ENCODE measurements at places on chromosomes 16 and 17.

- DNase-seq, result no peak
These were observed 4.1 kb upstream of the TBX2 start for GRCh38 chr17:61395409-61395982.

DNA sequence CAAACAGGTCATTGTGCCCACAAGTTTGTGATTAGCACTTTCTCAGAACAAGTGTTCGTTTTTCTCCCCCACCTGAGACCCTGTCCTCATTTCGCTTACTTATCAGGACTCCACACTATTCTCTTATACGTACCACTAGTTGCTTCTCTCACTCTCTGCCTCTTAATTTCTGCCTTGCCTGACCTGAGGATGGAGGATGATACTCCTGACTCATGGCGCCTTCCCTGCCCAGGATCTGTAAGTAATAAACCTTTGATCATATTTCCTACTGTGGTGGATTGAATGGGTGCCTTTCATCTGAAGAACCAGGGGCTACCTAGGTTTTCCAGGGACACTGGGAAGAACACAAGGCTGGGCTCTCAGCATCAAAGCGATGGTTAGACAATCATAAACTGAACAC, 39.8 kb upstream of the BPTF start:
- no peak for DNase-seq

GRCh38 chr16:239948-240277, 5.3 kb downstream of the FAM234A start:
- no peak for DNase-seq

DNA sequence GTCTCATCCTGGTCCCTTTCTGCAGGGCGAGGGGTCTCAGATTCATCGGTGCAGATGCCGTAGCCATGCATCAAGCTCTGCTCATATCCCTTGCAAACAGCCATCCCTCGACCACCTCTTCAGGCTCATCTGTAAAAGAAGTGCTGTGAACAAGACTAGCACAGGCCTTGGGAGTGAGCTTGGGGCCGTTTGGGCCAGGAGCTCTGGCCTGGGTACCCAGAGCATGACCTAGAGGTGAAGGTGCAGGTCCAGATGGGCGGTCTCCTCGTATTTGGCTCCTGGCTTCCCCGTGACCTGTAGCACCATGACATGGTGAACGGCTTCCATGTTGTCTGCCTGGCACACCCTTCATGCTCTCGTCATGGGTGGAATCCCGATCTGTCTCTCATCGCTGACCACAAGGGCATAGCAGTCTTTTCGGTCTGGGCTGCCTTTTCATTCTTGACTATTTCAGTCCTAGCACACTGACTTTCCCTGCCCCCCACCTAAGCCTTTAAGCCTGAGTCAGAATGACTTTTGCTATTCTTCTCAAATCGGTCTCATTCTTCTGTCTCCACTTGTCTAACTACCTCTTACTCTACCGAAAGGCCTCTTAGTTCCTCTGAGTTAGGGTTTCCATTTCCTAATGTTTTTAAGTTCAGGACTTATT, 216.0 kb downstream of the FOXL1 start:
- DNase-seq, result no peak

DNA sequence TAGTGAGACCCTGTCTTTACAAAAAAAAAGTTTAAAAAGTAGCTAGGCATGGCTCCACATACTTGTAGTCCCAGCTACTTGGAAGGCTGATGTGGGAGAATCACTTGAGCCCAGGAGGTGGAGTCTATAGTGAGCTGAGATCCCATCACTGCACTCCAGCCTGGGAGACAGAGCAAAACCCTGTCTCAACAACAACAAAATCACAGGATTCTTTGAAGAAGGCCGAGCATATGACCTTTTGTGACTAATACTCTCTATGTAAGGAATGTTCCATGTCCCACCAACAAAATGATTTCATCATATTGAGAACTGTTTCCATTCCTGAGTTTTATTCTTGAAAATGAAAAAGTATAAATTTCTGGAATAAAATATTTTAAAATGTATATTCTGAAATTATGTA, 58.9 kb upstream of the EFCAB3 start:
- DNase-seq, result no peak

GRCh38 chr16:22427556-22427955, 53.1 kb upstream of the CDR2 start:
- no peak for DNase-seq

DNA sequence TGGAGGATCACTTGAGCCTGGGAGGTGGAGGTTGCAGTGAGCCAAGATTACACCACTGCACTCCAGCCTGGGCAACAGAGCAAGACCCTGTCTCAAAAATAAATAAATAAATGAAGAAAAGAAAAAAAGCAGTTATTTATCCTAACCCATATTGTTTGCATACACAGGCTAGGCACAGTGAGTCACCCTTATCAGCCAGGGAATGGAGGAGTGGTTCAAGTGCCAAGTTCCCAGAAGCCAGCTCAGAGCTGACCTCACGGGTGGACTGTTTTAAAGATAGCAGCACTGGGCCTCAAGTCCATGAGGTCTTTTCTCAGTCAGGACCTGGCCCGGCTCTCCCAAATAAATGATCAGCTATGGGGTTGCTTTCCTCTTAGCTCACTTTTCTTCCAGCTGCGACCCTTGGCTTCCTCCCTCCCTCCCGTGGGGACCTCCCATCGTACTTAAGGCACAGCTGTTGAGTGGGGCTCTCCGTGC, 22.6 kb upstream of the MGAT5B start:
- DNase-seq, result no peak

- DNase-seq, result peak; percentile 2
These were observed 85.6 kb upstream of the NETO2 start for GRCh38 chr16:47229053-47230050.

GRCh38 chr16:557463-558297, 2.5 kb upstream of the PRR35 start:
- no peak for DNase-seq

- DNase-seq, result no peak
These were observed 438.8 kb upstream of the C16orf82 start for GRCh38 chr16:26627958-26628357.

GRCh38 chr17:46000292-46000691, 1.2 kb downstream of the STH start:
- DNase-seq, result no peak

DNA sequence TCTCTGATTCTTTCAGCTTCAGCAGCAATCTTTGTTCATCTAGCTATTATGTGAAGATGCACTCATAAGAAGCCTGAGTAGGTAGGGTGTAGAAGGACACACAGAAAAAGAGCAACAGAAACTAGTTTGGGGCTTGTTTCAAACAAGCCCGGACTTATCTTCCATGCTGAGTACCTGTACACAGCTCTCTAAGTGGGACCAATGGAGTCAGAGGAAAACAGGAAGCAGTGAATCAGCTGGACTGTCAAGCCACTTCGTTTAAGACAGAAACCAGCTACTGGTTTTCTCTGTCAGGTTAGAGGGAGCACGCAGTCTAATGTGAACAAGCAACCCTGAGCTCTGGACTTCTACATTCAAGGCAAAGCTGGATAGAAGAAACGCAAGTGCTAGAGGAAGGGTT, 16.0 kb downstream of the MAP2K6 start:
- DNase-seq, result no peak

GRCh38 chr17:36535669-36536081, 888 bp downstream of the PIGW start:
- no peak for DNase-seq

GRCh38 chr16:22010902-22011301, 3.0 kb downstream of the MOSMO start:
- no peak for DNase-seq

- DNase-seq, result no peak
These were observed at the start of gene EME2 for GRCh38 chr16:1772362-1772907. Gene EME2, plus strand, starts transcription at chr16:1772810. Its CDS starts 418 bp downstream, at chr16:1773228.

GRCh38 chr16:27218756-27219155, 15.4 kb downstream of the KDM8 start:
- no peak for DNase-seq

DNA sequence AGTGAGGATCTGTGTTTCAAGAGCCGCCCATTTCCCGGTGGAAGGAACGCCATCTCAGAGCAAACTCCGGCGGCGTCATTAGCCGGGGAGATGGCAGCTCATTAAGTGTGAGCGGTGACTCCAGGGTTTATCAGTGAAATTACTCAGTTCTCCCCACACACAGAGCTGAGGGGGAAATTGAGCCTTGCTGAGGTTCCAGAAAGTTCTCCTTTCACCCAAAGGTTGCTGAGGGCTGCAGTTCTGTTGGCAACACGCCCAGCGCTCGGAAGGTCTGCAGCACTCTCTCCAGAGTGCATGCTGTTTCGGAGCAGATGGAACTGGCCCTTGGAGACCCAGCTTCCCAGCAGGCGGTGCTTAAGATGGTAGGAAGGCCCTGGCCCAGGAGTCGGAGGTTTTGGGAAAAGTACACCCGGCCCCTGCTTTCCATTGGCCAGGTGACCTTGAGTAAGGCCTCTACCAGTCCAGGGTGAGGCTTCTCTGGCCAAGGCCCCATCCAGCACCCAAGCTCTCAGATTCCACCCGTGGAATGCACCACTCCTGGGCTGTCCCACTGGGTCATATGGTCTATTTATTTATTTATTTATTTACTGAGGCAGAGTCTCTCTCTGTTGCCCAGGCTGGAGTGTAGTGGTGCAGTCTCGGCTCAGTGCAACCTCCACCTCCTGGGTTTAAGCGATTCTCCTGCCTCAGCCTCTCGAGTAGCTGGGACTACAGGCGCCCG, 167.7 kb upstream of the CIBAR2 start:
- DNase-seq, result no peak

- peak; percentile 72 for DNase-seq
These were observed 773 bp downstream of the BLTP2 start for GRCh38 chr17:28643983-28644786.

DNA sequence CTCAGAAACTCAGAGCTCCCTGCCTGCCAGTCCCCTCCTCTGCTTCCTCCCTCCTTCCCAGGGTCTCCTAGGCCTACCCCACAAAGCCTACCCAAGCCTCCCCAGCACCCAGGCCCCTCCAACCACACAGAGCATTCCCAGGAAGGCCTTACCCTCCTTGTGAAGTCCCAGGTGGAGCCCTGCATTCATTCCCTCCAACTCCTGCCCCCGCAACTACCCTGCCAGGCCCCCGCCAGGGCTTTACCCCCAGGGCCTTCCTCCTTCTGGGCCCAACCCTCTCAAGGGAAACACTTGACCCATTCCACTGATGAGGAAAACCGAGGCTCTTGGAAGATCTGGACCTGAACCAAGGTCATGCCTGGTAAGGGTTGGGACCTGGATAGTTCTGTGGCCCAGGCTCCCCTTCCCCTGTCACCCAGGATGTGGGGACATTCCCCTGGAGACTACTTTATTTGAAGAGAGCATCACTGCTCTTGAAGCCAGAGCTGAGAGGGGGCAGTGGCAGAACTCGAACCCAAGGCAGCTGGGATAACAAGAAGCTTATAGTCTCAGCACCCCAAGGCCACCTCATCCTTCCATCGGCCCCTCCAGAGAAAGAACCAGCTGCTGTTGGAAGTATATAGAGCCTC, 12.5 kb downstream of the PLLP start:
- no peak for DNase-seq

DNA sequence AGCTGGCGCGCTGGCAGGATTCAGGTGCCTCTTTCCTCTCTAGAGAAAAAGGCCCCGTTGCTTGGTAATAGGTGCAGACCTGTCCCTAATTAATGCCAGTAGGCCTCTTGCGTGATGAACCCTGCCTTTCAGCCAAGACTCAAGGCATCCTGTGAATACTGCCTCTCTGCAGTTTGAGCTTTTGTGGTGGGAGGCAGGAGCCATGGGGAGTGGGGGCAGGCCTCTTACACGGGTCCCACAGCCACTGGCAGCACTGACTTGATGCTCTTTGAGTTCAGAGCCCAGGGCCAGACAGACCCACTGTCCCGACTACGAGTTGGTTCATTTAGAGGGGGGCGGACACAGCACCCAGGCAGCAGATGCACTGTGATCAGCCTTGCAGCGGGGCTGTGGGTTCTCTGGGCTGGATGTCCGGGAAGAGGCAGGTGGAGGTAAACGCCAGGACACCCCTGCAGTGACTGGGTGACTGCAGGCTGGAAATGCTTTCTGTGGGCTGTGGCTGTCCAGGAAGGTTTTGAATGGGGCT, 237.0 kb downstream of the SEC14L1 start:
- no peak for DNase-seq

DNA sequence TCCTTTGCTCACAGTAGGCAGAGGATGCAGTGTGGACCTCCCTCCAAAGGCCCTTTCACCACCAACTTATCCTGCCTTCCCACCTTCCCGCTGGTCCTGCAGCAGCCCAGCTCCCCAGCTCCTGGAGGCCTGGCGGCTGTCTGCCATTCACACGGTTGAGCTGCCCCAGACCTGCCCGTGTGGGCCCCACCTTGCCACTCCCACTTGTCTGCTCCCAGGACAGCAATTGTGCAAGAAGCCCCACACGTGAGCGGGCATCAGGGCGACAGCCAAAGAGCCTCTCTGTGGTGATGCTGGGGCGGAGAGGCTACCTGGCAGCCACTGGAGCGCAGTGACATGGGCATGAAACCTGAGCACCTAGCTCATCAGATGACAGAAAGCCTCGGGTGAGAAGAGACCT, 248.6 kb upstream of the MAF start:
- no peak for DNase-seq

- no peak for DNase-seq
These were observed 72.1 kb upstream of the HAS3 start for GRCh38 chr16:69033151-69033949.

DNA sequence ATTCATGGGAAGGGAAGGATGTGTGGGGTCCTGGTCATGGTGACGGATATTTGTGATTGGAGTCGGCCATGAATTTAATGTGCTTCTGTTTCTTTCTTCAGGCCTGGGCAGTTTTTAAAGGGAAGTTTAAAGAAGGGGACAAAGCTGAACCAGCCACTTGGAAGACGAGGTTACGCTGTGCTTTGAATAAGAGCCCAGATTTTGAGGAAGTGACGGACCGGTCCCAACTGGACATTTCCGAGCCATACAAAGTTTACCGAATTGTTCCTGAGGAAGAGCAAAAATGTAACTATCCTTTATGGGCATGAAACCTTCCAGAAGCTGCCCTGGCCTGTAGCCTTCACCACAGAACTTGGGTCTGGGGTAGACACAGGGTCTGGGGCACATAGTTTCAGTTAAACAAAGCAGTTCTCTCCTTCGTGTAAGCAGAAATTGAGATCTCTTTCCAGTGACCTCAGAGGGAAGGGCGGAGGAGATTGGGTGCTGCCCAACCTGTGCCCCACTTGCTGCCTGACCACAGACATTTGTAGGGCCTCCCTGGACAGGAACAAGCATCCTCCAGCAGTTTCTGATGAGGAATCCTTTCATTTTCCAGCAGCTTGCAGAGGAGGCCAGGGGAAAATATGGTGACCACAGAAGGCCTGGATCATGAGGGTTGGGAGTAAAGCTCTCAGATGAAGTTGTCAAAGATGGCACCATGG, 10.1 kb downstream of the IRF8 start:
- no peak for DNase-seq

DNA sequence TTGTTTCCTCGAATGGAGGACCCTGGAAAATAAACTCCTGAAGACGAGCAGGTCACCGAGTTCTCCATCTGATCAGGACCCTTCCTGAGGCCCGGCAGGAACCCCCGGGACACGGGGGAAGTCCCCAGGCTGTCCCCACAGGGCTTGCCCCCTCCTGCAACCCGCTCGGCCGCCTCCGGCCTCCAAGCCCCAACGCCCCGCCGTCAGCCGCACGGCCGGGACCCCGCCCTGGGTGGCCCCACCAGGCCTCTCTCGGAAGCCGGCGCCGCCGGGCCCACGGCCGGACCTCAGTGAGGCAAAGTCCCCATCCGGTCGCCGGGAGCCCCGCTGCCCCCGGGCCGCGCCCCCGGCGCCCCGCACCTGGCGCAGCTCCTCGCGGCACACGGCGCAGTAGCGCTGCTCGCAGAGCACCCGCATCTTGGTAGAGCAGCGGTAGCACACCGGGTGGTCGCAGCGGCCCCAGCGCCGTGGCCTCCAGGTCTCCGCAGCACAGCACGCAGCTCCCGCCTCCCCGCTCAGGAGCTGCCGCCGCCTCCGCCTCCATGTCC, 383 bp downstream of the ZNF598 start:
- no peak for DNase-seq
